Myocyte (in vitro differentiated cells): ENCODE measurements at places on chromosomes 1 and 21. TPM values are rescaled to one million over a fixed set of nuclear protein-coding genes. Genes with fewer than 3 reads are reported as not detected.

The DSCAM gene
- 0.05 TPM in 1 of 2 replicates, not detected in the other for total RNA-seq

The PLA2G2C gene
- not detected in 2 replicates for total RNA-seq

The C1orf56 gene
- total RNA-seq, result 4.8 and 5.4 TPM in 2 replicates

The ELK4 gene
- 18.1 and 19.0 TPM in 2 replicates for total RNA-seq

The CFHR3 gene
- 0.21 TPM in 1 of 2 replicates, not detected in the other for total RNA-seq
